CD4-positive, alpha-beta T cell treated with Interleukin-21 for 1 hour (primary cell): ENCODE measurements at places on chromosomes 3 and 15.

- no peak for DNase-seq
These were observed 75.3 kb downstream of the TGFBR2 start for GRCh38 chr3:30681649-30682211.

DNA sequence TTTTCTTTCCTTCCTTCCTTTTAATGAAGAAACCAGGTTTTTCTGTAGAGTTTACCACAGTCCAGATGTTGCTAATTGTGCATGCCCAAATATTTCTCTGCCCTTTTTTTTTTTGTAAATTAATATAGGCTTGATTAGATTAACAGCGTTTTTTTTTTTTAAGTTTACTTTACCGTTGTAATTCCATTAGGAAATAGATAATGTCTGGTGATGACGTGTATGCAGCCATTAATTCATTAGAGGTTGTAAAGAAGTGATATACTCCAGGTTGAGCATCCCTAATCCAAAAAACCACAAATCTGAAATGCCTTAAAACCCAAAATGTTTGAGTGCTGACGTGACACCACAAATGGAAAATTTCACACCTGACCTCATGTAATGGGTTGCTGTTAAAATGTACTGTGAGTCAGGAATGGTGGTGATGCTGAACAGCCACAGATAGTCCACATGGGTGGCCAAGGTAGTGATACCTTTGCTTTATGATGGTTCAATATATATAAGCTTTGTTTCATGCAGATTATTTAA lies 43.2 kb downstream of the KNL1 start:
- no peak for DNase-seq

GRCh38 chr15:32706704-32707103 lies 11.1 kb upstream of the GREM1 start:
- DNase-seq, result no peak

- no peak for DNase-seq
These were observed 49.2 kb downstream of the LSM3 start for GRCh38 chr3:14227856-14228255.

DNA sequence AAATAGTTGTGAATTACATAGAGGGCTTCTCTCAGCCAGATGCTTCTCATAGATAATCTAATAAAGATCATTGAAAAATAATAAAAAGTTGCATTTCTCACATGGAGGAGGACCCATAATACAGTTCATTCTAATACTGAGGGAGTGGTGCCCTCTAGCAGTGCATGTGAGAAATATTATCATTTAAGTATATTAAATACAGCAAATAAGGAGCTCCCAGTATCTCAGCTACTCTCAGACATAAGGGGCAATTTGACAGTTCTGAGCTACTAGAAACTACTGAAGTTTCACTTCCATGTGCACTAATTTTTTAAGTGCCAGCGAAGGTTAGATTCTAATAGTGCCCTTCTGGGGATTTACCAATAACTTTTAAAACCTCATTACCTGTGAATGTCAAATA lies 188.3 kb downstream of the IL5RA start:
- DNase-seq, result peak; percentile 13

- no peak for DNase-seq
These were observed 61.2 kb upstream of the PTX3 start for GRCh38 chr3:157375342-157375986.

DNA sequence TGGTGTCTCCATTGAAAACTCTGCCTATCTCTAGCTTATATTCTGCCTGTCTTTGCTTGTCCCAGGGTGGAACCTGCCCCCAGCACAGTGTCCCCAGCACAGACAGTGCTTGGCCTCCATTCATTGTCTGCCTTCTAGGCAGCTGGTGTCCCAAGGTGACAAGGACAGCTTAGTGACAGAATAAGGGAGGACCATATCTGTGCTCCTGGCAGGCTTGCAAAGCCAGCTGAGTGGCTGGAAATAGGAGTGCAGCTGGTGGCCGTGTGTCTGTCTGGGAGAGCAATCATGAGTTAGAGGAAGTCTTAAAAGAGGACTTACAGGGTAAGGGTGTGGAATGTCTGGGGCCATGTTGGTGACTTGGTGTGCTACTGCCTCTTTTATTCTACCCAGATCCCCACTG lies 33.4 kb downstream of the SCN5A start:
- DNase-seq, result no peak

DNA sequence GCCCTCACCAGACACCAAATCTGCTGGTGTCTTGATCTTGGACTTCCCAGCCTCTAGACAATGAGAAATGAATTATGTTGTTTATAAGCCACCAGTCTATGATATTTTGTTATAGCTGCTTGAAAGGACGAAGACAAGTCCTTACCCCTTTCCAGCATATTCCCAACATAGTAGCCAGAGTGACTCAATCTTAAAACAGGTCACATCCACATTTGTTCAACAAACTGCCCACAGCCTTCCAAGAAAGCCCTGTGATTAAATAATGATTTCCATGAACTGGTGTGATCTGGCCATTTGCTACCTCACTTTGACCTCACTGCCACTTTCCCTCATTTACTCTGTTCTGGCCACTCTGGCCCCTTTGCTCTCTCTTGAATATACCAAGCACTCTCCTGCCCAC lies 193.7 kb upstream of the CFAP20DC start:
- DNase-seq, result no peak

GRCh38 chr15:65517866-65518207 lies 348 bp upstream of the DPP8 start:
- no peak for DNase-seq

DNA sequence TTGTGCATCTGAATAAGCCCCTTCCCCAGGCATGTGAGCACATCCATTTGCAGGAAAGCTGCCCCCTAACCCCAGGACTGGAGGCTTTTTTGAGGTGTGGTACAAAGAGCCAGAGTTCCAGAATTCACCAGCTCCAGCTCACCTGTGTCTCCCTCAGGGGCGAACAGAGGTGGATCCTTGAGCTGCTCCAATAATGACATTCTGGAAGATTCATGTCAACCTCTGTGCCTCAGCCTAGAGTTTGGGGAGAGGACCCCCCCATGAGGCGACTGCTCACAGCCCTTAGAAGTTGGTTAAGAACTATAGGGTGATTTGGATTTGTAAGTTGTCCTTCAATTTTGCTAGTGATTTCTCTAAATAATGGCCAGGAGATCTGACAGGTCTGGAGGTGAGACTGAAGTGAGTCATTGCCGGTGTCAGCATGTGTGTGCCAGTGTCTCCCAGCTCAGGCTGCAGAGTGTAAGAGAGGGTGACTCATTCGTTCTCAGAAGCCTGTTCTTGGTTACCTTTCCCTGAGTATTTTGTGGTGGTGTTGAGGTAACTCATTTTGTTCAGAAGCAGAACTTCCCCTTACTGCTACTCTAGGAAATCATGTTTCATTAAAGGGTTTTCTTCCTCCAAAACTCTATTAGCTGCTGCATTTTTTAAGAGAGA lies 136.9 kb upstream of the TOPAZ1 start:
- DNase-seq, result no peak

- no peak for DNase-seq
These were observed 13.2 kb downstream of the CLASP2 start for GRCh38 chr3:33704891-33705290.

DNA sequence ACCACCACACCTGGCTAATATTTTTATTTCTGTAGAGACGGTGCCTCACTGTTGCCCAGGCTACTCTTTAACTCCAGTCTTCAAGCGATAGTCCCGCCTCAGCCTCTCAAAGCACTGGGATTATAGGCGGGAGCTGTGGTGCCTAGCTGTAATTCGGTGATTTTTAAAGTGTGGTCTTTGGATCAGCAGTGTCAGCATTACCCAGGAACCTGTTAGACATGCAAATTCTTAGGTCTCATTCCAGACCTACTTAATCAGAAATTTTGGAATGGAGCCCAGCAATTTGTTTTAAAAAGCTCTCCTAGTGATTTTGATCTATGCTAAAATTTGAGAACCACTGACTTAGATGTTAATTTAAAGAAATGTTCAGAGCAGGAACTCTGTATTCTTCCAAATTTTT lies 51.9 kb downstream of the GOLM2 start:
- no peak for DNase-seq

GRCh38 chr15:45678459-45679178 lies 43.8 kb downstream of the SQOR start:
- no peak for DNase-seq

DNA sequence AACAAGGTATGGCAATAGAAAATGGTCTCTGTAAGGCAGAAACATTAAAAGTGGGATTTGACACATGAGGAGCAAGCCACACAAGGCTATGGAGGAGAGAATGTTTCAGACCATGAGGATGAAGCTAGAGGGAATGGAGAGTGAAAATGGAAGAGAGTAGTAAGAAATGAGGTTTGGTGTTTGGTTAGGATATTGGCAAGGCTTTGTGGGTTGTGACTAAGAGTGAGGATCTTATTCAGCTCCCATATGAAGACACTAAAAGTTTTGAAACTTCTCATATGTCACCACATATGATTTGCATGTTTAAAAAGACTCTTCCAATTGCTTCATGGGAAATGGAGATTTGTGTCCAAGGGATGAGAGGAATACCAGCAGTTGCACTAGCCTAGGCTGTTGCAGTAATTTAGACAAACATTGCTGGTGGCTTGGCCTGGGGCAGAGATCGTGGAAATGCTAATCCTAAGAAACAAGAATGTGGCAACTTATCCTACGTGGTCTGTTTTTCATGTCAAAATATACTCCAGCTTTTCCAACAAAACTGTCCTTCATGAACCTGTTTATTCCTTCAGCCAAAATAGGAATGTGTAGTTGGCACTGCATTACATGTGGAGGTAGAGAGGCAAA lies 749.0 kb downstream of the PDCD6IP start:
- no peak for DNase-seq

DNA sequence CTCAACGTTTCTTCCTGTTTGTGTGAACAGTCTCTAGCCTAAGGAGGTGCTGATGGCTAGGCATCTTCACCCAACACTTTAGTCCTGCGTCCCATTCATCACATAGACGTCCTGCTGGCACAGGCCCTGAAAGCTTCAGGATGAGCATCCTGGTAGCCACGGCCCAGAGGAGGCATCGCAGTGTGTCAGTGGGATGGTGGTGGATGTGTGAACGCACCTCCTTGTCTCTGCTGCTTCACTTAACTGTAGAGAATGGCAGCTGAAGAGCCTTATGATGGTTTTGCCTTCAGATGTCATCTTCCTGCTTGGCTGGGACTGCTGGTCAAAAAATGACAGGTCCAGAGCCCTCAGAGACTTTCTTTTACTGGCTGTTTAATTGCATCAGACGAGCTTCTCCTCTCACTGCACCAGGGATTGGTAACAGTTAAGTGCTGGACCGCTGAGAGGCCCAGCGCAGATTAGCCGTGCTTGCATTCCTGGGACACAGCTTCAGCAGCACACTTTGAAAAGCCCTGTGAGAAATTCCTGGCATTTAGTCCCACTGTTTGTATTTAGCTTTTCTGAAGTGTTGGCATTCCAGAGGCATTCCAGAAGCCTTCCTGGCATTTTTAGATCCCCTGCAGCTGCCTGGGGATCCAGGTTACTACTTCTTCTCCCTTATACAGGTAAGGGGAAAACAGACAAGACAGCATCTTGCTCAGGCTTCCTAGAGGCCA lies 132.4 kb upstream of the PLXNA1 start:
- DNase-seq, result no peak

DNA sequence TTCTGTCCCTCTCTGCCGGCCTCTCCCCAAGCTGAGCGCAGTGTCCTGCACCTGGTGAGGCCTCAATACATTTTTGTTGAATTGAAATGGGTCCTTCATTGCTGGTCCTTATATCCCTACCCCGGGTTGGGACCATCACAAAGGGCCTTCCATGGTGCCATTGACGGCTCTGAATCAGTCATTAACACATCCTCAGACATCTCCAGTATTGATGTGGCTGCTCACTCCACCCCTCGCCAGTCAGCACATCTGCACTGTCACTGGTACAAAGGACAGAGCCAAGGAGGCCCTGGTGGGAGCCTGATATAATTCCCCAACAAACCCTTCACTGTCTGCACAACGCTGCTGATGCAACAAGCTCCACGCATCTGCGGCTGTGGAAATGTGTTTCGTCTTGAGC lies 191.6 kb upstream of the TOPAZ1 start:
- DNase-seq, result no peak

DNA sequence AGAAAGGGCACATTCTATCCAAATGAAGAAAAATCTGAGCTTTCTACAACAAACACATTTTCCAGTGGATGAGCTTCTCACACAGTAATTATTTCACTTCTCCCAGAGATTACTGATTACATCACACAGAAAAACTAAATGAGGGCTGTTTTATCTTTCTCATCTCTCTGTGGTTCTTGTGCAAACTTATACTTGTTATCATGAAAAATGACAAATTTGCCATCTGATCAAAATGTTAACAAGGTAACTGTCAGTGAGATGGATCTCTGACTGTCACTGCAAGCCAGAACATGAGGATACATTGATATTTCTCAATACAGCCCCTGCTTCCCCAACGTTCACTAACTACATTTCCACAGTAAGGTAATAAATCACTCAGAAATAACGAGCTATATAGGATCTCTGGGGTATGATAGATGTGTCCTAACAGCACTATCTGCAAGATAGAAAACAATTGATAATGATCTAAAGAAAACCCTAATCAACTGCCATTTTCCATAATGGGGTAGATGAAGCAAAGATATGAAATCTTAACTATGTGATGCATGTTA lies 829.3 kb upstream of the CFAP20DC start:
- no peak for DNase-seq

DNA sequence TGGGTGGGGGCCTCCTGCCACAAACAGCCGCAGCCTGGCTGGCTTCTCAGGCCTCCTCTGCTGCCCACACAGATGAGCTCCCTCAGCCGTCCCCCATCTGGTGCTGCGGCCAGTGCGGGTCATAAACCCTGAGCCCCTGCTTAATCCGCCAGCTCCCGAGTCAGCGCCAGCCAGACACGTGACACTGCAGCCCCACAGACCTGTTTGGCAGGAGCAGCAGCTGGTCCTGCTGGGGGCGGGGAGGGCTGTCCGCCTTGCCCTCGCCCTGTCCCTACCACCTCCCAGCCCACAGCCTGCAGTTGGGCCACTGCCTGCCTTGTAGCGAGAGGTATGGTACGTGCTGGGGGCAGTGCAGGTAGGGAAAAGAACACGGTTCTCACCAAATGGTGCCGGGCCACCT lies 86.2 kb downstream of the IQSEC1 start:
- DNase-seq, result no peak

GRCh38 chr3:355622-356021 lies 159.1 kb downstream of the CHL1 start:
- no peak for DNase-seq

GRCh38 chr3:169390741-169391305 lies 272.7 kb downstream of the MECOM start:
- DNase-seq, result no peak

DNA sequence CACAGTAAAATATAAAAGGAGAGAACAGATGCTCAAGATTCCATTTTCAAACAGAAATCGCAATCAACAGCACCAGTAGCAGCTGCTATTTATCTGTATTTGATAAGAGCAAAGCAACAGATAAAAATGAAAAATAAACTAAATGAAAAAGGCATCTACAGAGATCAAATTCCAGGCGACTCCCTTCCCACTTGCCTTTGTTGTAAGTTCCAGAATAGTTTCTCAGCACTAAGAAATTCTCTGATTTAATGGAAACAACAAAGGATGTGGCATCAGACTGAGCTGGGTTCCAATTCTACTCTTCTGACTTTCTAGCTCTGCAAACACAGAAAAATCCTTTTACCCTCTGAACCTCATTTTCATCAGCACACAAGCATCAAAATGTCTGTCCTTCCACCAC lies 110.8 kb upstream of the MME start:
- DNase-seq, result no peak

GRCh38 chr15:70741107-70741531 lies 22.2 kb downstream of the UACA start:
- no peak for DNase-seq

GRCh38 chr3:5084224-5084623 lies 37.9 kb upstream of the ARL8B start:
- no peak for DNase-seq
